Epithelial cell of prostate (primary cell): ENCODE measurements at places on chromosomes 1 and 21.
A peak's percentile ranks its signal among the peaks of the same experiment; 100 is the strongest.

GRCh38 chr21:33948951-33949444 is 33.4 kb upstream of the ATP5PO start:
- DNase-seq = no peak

DNA sequence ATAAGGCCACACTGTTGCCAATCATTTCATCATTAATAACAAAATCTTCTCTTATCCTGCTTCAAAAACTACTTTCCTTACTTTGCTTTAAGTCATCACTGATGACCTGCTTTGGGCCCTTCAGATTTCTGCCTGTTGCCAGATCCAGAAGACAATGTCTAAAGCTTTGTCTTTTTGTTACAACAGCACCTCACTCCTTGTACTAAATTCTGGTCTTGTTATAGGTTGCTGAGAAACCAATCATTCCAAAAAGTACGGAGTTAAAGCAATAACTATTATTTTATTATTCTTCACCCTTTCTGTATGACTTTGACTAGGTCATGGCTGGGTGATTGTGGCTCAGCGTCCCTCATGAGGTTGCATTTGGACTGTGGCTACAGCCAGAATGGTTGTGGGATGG is 633.5 kb downstream of the PTPRU start:
- no peak for DNase-seq

DNA sequence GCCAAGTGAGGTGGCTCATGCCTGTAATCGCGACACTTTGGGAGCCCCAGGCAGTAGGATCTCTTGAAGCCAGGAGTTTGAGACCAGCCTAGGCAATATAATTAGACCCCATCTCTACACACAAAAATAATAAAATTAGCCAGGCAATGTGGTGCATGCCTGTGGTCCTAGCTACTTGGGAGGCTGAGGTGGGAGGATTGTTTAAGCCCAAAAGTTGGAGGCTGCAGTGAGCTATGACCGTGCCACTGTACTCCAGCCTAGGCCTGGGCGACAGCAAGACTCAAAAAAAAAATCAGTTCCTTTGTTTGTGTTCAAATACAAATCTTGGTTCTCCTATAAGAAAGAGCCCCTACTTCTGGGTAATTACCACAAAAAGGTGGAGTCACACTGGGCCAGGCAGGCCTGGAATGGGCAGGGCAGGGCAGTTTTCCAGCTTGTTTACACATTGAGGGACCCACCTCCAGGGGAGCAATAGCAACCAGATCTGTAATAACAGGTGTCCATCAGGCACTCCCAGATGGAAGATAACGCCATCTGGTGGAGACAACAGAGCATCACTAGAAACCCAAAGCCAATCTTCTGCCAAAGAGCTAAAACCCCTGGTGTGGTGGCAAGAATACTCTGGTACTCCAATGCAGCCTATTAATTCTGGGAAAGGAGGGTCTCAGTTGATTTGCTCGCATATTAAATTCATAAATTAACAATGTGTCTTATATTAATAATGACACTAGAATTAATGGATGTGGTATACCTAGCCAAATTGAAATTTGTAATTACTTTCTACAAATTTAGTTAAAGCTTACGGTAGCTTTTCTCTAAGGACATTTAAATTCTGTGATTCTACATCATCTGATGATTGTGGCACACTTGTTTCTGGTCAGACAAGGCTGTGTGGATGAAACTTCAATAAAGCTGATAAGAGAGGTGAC is 13.2 kb downstream of the PPP1R15B start:
- peak; percentile 72 for DNase-seq

DNA sequence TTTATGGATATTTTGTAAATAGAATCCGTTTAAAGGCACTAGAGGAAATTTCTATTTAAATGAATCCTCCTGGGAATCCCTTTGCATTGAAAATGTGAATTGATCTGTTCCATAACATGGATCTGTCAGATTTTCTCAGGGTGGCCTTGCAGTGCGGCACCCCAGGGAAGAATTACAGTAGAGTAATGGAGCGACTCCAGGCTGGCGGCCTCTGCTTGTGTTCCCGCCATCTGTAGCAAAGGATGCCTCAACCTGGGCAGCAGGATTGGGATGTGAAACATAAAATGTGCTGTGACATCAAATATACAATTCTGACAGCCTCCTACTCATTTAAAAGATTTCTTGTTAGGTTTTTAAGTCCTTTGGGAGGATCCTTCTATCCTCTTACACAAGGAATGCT is 115.9 kb downstream of the RHOU start:
- DNase-seq = no peak

DNA sequence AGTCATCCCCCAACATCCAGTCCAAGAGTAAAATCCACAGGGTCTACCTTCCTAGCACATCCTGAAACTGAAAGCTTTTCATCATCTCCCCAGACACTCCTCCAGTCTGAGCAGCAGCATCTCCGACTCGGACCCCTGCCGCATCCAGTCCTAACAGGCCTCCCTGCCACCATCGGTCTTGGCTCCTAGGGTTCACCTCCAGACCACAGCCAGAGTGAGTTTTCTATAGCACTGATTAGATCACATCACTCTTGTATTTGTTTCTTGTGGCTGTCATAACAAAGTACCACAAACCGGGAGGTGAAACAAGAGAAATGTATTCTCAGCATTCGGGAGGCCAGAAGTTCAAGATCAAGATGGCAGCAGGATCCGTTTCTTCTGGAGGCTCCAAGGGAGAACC is 187.8 kb downstream of the TOMM20 start:
- DNase-seq = no peak
